Activated CD4-positive, alpha-beta T cell treated with anti-CD3 and anti-CD28 coated beads, Interleukin-2, amount 10 ng/mL, durations not matched to agents 24 days and 14 days (primary cell): ENCODE measurements at places on chromosomes 7 and 10. TPM values are rescaled to one million over a fixed set of nuclear protein-coding genes. Genes with fewer than 3 reads are reported as not detected.

- no peak for DNase-seq
Measured at GRCh38 chr10:17651896-17652295, 7.9 kb downstream of the STAM start.

DNA sequence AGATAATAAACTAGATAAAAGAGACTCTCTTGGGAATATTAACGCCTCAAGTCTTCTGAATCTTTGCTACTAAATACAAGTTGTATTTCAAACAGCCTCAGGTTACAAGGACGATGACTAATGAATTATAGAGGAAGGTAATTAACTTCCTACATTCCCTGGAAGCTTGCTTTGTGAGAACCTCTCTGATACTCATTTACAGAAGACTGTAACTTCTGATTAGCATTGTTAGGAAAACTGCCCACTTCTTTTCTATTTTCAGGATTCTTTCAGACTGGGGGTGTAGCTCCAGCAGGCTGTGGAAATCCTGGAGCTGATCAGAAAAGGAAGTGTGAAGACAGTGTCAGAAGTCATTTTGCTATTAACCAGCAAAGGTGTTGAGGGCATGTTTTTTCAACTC lies 316.7 kb upstream of the NPSR1 start:
- no peak for DNase-seq

- DNase-seq: no peak
Measured at GRCh38 chr10:67302701-67303100, 376.9 kb downstream of the LRRTM3 start.

GRCh38 chr10:101228966-101229265 lies 347 bp downstream of the LBX1 start:
- DNase-seq: no peak

DNA sequence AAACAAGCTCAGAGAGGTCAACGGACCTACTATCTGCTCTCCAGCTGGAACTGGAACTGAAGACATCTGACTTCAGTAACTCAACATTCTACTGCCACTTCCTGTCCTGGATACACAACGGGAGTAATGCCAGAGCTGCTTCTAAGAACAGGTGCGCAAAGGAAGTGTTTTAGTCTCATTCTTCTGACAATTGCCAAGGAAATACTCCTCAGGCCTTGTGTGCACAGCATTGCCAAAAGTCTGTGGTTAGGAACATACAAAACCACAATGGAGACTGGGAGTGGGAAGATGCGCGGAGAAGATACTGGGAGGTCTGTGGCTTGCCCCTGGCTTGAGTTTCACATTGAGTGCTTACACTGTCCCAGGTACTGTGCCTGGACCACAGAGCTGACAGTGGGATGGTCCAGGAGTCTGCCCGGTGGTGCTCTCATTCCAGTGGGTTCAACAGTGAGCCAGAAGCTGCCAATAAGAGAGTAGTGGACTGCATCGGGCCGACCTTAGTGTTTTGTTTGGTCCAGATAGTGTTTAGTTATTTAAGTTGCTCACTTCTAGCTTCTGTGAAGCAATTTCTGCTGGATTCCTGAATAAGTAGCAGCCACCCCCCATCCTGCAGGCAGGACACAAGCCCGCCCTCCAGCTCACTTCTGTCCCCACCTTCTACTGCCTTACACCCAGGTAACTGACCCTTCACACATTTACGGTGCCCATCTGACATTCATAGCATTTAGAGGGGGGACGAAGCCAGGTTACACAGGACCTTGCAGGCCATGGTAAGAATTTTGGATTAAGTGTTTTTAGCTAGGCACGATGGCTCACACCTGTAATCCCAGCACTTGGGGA lies 10.3 kb downstream of the TBL2 start:
- DNase-seq: no peak

Gene RUFY2
- 9.5 and 10.3 TPM in 2 replicates for total RNA-seq

Gene PON1
- not detected in 2 replicates for total RNA-seq

Gene GIMAP5
- total RNA-seq: 44.4 and 50.9 TPM in 2 replicates
